BJ (cell line): ENCODE measurements at places on chromosomes 16 and 17. TPM values are rescaled to one million over a fixed set of nuclear protein-coding genes. Genes with fewer than 3 reads are reported as not detected.

The ZNF423 gene
- polyA plus RNA-seq = 0.22 TPM in 2 replicates

The TP53TG3F gene
- polyA plus RNA-seq = not detected in 2 replicates

The AXIN2 gene
- polyA plus RNA-seq = 0.93 and 1.3 TPM in 2 replicates

The MYH2 gene
- polyA plus RNA-seq = 0.34 and 0.43 TPM in 2 replicates

The GAS2L2 gene
- polyA plus RNA-seq = not detected in 2 replicates

The C16orf86 gene
- 0.87 and 1.5 TPM in 2 replicates for polyA plus RNA-seq

The HSPB9 gene
- polyA plus RNA-seq = not detected in 2 replicates

The SLC39A11 gene
- polyA plus RNA-seq = 17.6 and 20.9 TPM in 2 replicates

The SPATA22 gene
- polyA plus RNA-seq = not detected in 2 replicates

The ACSM2B gene
- polyA plus RNA-seq = not detected in 2 replicates

The MSI2 gene
- polyA plus RNA-seq = 9.2 and 11.6 TPM in 2 replicates

The CCL1 gene
- polyA plus RNA-seq = not detected in 2 replicates

The BCL6B gene
- not detected in 2 replicates for polyA plus RNA-seq

The CIITA gene
- polyA plus RNA-seq = 0.04 TPM in 1 of 2 replicates, not detected in the other

The KRTAP16-1 gene
- polyA plus RNA-seq = not detected in 2 replicates

The TMC7 gene
- 0.40 and 0.47 TPM in 2 replicates for polyA plus RNA-seq

The PLA2G10 gene
- not detected in 2 replicates for polyA plus RNA-seq

The DNASE1 gene
- polyA plus RNA-seq = 6.4 and 10.9 TPM in 2 replicates

The CHTF8 gene
- polyA plus RNA-seq = 128 and 161 TPM in 2 replicates

The ATP2A3 gene
- polyA plus RNA-seq = 0.65 and 1.1 TPM in 2 replicates

The ERN2 gene
- 0.23 TPM in 1 of 2 replicates, not detected in the other for polyA plus RNA-seq

The AOC3 gene
- 0.10 and 0.22 TPM in 2 replicates for polyA plus RNA-seq

The HS3ST3A1 gene
- polyA plus RNA-seq = 4.0 and 7.5 TPM in 2 replicates

The EXOC3L1 gene
- polyA plus RNA-seq = not detected in 2 replicates

The DVL2 gene
- 3.6 and 5.0 TPM in 2 replicates for polyA plus RNA-seq

The CNTD1 gene
- polyA plus RNA-seq = 0.29 and 0.45 TPM in 2 replicates

The MAPK7 gene
- 6.0 and 10.7 TPM in 2 replicates for polyA plus RNA-seq

The TPSAB1 gene
- polyA plus RNA-seq = not detected in 2 replicates

The NOS2 gene
- polyA plus RNA-seq = 0.02 TPM in 1 of 2 replicates, not detected in the other

The MEAK7 gene
- polyA plus RNA-seq = 29.1 and 41.2 TPM in 2 replicates

The PRAC1 gene
- polyA plus RNA-seq = not detected in 2 replicates

The C17orf100 gene
- 2.4 and 2.7 TPM in 2 replicates for polyA plus RNA-seq

The C16orf74 gene
- polyA plus RNA-seq = 2.0 and 2.9 TPM in 2 replicates

The HS3ST3B1 gene
- 3.4 and 4.5 TPM in 2 replicates for polyA plus RNA-seq

The SYCE1L gene
- 0.31 and 0.44 TPM in 2 replicates for polyA plus RNA-seq

The BICDL2 gene
- polyA plus RNA-seq = 0.04 and 0.09 TPM in 2 replicates
